GM06990 (cell line): ENCODE measurements at places on chromosomes 13 and 19.

GRCh38 chr13:30113551-30113950 is 193.8 kb downstream of the KATNAL1 start:
- no peak for DNase-seq

GRCh38 chr13:111399776-111400538 is 79.5 kb downstream of the TEX29 start:
- DNase-seq, result no peak

DNA sequence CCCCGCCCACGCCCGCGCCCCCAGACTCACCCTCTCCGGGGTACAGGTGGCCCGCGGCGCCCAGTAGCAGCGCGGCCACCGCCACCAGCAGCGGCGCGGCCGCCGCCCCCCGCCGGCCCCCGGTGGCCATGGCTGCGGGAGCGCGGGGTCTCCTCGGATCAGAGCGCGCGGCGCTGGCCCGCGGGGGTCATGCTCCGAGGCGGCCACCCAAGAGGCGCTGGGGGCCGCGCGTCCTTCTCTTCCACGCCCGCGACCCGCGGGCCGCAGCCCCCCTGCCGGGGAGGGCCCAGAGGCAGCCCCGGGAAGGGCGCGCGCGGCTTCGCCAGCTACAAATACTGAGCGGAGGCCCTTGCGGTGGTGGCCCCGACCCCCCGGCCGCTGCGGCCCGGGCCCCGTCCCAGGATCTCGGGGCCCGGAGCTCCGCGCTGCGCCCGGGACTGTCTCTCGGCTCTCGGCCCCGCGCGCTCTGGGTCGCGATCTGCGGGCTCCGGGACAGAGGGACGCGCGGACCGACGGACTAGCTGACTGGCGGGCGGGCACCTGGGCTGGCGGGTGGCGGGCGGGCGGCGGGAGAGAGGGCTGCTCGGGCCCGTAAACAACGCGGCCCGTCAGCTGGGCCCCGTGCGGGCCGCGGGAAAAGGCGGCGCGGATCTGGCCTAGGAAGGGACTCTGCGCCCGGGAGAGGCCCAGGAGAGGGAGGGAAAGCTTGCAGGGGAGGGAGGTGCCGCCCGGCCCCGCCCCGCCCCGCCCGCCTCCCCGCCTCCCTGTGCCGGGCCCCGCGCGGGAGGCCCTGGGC is at the start of gene INSR:
TSS of gene INSR (minus strand) at position 653 of the 796 bp plus-strand sequence. CDS start at position 130, 523 bp downstream.
- peak; percentile 93 for DNase-seq

- no peak for DNase-seq
Measured at GRCh38 chr19:32812571-32812970, 57.0 kb downstream of the SLC7A9 start.

- DNase-seq, result no peak
Measured at GRCh38 chr13:24827799-24828198, 63.8 kb downstream of the RNF17 start.

GRCh38 chr13:31846961-31847752 is 107.8 kb downstream of the RXFP2 start:
- DNase-seq, result no peak

DNA sequence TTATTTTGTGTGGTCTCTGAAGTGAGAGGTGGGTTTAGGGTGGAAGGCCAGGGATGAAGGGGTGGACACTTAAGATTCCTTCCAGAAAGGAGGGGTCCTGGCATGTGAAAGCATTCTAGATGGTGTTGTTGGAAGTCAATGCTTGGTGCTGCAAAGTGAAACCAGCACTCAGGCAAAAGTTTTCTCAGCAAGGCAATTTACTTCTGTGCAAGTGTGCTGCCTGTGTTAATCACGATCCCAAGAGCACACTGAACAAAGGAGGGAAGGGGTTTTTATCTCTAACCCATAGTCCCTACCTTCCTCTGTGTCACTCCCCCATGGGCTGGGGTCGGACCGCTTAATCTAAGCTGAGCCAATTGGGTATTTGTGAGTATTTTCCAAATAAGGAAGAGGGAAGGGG is 1.3 kb downstream of the ZNF134 start:
- DNase-seq, result no peak

- DNase-seq, result no peak
Measured at GRCh38 chr13:46087481-46087880, 17.4 kb downstream of the CPB2 start.

DNA sequence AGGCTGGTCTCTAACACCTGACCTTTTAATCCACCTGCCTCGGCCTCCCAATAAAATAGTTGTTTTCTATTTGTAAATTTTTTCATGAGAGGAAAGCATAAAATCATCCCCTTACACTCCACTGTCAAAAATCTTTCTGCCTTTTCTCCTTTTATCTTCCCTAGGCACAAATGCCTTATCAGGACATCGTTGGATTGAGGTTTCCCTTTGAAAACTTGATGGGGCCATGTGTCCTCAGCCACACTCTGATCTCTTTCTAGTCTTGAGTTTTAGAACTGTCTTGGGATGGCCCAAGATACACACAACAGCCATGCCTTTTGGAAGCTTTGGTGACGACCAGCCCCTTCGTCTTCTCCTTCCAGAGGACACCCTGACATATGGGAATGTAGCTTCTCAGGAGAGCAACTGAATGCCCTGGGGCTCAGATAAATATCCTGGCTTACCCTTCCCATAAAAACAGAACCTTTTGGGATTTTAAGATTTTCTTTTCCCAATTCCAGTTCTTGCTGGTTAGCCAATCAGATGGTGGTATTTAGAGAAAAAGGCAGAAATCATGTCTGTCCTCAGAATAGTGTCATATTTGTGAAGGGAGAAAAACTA is 112.4 kb downstream of the ZNF429 start:
- no peak for DNase-seq

DNA sequence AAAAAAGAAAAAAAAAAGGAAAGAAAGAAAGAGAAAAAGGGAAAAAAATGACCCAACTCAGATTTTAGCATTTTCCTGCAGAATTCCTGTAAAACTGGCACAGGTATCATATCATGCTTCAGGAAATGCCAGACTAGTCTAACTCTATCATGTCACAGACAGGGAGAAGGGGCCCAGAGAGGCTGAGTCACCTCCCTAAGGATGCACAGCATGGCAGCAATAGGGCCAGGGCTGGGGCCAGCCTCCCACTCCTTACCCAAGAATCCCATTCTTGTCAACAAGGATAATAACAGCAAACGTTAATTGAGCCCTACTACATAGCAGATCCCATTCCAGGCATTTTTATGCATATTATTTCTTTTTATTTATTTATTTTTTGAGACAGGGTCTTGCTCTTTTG is 8.5 kb downstream of the GPR4 start:
- no peak for DNase-seq

DNA sequence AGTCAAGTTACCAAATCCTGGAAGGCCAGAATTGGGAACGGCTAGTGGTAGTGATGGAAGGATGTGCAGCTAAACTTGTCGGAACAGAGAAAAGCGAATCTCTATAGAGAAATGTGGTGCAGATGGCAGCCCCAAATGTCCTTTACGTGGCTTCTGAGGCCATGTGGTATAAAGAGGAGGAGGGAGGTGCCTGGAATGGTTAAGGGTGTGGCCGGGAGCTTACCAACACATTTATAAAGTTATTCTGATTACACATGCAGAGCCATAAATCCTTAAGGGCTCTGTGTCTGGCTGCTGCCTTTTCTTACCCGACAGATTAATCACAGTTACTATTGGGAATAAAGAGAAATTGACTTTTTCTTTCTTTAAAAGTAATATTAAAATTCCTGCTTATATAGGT is 190.1 kb downstream of the OXGR1 start:
- no peak for DNase-seq

DNA sequence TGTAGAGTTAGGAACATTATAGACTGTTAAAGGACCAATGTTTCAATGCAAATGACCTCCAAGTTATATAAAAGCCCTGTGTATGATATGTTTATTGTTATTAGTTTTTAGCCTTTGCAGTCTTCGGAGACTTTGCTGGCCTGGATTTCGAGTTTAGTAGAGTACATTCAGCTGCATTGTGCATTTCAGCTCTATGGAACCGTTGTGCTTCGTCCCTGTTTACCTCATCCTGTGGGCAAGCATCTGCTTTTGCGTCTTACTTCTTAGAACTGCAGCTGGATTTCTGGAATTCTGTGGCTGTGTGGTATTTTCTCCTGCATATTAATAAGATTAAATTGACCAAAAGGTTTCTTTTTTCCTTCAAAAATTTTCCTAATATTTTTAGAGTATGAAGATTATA is 138.6 kb downstream of the KCNRG start:
- no peak for DNase-seq

GRCh38 chr19:35134601-35135242 is at the start of gene LGI4:
TSS of gene LGI4 (minus strand) at chr19:35135059. CDS start at chr19:35134680, 379 bp downstream.
- DNase-seq, result no peak

DNA sequence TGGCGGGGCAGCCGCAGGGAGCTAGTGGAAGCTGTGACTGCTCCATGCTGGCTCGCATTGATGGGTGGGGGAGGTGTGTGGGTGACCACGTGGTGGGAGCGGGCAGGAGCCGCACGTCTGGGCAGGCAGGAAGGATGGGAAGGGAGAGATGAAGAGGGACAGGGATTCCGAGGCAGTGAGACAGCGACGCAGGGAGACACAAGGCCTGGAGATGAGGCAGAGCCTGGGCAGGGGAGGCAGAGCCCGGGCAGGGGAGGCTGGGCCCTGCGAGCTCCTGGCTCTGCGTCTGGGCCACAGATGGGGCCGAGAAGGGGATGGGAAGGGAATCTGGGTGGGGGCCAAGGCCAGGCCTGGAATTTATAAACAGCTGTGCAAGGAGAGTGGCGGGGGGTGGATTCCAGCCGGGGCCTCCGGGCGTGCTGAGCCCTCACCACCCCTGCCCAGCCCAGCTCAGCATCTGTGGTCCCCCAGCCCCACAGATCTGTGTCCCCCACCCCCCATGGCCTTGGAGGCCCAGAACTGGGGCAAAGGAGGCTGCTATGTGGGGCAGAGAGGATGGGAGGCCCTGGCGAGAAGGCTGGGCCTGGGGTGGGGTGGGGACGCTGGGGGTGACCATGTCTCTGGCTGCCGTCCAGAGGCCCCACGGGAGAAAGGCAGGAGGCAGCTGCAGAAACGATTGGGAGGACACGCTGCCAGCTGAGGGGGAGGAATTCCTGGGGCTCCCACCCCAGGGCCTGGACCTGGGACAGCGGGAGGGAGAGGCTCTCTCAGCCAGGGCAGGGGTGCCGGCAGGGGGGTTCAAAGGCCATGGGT is 6.0 kb downstream of the EHD2 start:
- DNase-seq, result no peak

- no peak for DNase-seq
Measured at GRCh38 chr19:42246143-42246921, 3.9 kb upstream of the GSK3A start.

- DNase-seq, result no peak
Measured at GRCh38 chr19:2676823-2677222, 25.7 kb downstream of the GNG7 start.

DNA sequence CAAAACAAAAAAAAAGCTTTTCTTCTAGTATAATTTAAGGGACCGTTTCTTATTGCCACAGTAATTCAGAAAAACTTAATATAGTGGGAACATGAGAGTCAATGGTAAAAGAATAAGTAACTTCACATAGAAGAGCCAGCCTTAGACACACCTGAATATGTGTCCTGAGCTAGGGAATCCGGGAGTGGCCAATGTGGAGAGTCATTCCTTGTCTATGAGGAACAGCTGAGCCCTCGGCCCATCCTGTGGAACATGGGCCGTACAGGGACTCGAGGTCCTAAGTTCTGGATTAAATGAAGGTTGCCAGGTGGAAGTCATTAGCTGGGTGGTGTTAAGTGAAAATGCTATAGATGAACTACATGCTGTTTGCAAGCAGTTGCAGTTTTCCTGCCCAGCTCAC is 32.2 kb downstream of the EFNB2 start:
- DNase-seq, result no peak

DNA sequence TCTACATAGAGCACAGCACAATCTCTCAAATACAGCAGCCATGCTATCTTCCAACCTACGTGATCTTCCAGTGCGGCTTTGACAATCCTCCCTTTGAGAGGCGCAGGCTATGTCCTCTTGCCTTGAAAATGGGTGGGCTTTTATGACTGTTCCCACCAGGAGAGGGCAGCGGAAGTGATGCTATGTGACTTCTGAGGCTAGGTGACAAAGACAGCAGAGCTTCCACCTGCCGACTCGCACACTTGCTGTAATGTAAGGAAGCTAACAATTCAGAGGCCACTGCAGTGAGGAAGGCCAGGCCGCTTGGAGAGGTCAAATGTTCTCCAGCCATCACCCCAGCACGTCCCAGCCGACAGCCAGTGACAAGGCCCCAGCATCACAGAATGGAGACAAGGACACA is 65.8 kb downstream of the MRPL57 start:
- DNase-seq, result no peak

GRCh38 chr13:49303533-49304252 is 56.0 kb downstream of the CDADC1 start:
- DNase-seq, result no peak

DNA sequence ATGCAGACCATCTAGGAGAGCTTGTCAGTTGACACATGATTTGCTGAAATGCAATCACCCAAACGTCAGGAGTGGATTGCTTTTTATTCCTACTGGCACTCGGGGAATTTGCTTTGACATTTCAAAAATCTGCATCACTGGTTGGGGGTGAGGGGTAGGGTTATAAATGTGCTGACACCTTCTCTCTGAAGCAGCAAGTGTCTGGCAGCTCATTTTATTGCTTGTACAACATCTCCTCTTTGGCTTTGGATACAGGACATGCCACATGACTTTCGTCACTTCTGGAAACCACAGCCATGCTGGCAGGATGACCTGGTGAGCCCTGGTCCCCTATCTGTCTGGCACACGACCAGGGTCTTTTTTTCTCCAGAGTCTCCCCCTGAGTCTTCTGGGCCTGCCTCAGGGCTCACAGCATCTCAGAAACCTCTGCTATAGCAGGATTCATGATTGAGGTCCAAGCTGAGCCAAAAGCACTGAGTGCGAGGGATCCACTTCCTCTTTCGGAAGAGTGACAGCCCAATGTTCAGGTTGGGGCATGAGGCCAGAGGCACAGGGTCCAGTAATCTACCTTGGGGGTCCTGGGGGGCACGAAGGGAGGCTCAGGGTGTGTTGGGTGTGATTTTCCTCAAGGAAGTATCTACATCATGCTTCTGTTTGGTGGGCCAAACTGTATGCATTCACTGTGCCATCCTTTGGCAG is 60.1 kb downstream of the HSPH1 start:
- no peak for DNase-seq

DNA sequence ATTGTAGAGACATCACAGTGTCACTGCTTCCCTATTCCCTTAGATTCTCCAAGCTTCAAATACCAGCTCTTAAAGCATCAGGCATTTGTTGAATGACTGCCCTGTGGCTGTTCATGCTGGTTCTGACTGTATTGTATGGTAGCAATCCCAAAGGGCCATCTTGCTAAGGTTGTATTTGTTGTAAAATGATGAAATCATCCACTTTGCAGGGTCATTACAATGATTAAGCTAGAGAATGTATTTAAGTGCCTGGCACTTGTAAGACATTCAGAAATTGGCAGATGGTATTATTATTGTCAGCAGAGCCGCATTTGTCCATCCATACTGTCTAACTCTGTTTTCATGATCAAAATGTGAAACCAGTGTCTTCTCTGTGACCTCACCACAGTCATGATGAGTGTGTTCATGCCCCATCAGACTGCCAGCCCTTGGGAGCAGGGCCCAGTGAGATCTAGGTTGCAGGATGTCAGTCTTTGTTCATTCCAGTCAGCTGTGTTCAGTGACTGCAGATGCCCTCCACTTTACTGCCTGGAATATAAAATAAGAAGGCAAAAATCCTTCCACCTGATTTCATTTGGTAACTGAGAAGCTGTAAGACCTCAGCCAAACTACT is 86.1 kb downstream of the DHRS12 start:
- DNase-seq, result no peak
